Activated CD4-positive, CD25-positive, alpha-beta regulatory T cell treated with anti-CD3 and anti-CD28 coated beads, Interleukin-2, amount 50 U/mL, for 24 hours (primary cell): ENCODE measurements at places on chromosomes 13 and 19.

- peak; percentile 78 for ATAC-seq
These were observed 14.6 kb downstream of the FAM187B start for GRCh38 chr19:35213663-35214632.

DNA sequence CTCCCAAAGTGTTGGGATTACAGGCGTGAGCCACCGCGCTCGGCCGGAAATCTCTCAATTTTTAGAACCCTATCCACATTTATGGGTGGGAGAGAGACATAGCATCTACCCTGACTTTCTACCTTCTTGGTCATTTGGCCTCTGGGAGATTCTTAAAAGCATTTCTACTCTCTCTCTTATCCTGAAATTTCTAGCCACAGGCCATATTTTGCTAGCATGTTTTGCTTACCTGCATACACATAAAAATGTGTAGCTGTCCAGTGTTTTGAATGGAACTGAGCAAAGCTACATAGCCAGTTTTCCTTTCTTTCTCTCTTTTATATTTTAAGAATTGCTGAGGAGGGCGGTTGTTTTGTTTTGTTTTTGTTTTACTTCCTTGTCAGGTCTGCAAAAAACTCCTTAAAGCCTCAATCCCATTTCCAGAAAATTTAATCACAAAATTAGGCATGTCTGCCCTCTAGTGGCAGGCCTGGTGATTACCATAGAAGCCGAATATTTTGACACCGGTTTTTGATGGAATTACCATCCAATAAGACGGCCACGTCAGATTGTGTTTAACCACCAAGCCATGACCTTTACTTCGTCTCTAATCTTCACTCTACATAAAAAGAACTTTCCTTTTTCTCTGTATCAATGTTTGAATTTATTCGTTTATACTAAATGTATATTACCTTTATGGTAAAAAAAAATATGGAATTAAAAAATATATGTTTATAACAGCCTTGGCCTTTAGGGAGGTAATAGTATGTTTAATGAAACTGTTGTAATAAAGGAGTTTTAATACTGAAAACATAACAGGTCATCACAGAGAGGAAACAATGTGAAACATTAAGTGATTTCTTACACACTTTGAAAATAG is 34.4 kb upstream of the OXGR1 start:
- no peak for ATAC-seq

DNA sequence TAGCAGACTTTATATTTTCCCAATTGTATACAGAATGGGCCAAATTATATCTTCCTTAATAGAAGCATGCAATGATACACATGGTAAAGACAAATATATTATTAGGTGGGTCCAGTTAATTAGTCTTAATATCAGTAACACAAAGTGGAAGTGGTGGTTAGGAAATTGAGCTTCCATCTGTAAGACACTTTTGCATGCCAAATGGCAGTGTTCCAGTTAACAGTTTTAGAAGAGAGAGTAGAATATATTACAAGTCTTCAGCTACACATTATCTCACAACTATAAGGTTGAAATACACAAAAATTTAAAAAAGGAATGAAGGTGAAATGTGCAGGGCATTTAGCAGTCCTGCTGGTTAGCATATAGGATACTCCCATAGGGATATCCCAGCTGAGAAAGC is 536.5 kb downstream of the PCDH9 start:
- no peak for ATAC-seq

DNA sequence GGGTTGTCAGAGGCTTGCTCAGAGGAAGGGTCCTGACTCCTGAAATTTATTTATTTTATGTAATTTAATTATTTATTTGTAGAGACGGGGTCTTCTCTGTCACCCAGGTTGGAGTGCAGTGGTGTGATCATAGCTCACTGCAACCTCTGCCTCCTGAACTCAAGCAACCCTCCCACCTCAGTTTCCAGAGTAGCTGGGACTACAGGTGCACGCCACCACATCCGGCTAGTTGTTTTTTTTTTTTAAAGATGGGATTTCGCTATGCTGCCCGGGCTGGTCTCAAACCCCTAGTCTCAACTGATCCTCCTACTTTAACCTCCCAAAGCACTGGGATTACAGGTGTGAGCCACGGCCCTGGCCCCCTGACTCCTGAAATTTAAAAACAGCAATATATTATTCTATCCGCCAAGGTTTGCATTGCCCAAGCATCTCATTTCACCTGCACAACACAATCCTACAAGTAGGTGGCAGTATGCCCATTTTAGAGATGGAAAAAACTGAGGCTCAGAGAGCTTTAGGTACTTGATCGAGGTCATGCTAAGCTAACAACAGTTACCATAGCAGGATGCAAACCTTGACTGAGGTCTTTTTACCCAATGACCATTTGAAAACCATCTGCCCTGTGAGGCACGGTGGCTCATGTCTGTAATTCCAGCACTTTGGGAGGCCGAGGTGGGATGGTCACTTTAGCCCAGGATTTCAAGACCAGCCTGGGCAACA is 18.1 kb downstream of the ARHGEF18 start:
- ATAC-seq, result peak; percentile 46

DNA sequence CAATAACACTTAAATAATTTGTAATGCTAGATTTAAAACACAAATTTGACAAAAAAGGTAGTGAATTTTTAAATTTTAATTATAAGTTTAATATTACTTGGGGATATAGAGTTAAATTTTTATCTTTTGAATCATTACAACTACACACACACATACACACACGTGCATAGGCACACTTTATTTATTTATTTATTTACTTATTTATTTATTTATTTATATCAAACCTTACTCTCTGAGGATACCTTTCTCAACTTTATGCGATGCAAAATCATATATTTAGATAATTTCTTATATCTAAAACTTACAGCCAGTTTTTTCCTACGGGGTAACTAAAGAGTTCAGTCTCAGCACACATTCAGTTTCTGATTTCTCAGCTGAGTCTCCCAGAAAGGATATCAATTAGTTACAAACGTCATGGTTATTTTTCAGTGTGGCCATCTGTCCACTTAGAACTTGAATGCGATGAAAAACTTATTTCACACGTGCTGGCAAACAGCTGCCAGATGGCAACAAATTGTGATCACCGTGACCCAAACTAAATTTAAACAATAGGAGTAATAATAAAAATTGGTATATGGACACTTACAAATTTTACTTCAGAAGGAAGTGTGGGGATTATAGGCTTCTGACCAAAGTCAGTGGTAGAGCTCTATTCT is 683.1 kb upstream of the PRR20A start:
- no peak for ATAC-seq

DNA sequence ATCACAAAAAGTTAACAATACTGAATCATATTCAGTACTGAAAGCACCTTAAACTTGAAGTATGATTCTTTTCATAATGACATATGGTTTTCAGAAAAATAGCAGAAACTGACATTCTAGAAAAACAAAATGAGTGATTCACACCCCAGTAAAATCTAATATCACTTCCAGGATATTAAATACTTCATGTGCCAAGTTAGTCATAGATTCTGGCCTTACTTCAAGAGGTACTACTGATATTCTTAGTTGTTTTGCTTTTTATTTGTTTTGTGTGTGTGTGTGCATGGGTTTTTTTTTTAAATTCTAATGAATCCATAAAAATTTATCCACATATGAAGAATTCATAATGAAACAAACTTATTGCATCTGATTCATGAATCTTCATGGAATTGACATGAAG is 207.9 kb upstream of the UFM1 start:
- ATAC-seq, result no peak
